ENCODE measurements at places on chromosomes 11 and 22. TPM values are rescaled to one million over a fixed set of nuclear protein-coding genes. Genes with fewer than 3 reads are reported as not detected.

- no peak overlapping the region for H3K27ac ChIP-seq
- no peak overlapping the region for H3K4me3 ChIP-seq
- no peaks in the 10 kb centered on the region for H3K36me3 ChIP-seq
- DNase-seq = no peak
Measured at GRCh38 chr22:30144391-30144790, 64.1 kb downstream of the HORMAD2 start.

PLAAT4 gene
- polyA plus RNA-seq = 4.3 TPM

LAYN gene
- polyA plus RNA-seq = 6.3 TPM

GRCh38 chr11:73189723-73190556 is 28.1 kb upstream of the P2RY2 start:
- no peaks in the 10 kb centered on the region for H3K27me3 ChIP-seq
- H3K4me3 ChIP-seq = no peak overlapping the region
- no peak for DNase-seq
- H3K27ac ChIP-seq = no peak overlapping the region

OR8B4 gene
- not detected for polyA plus RNA-seq

MAPK8IP1 gene
- polyA plus RNA-seq = 0.82 TPM

- no peak overlapping the region for H3K27ac ChIP-seq
- H3K4me1 ChIP-seq = no peaks in the 10 kb centered on the region
- no peak overlapping the region for H3K4me3 ChIP-seq
- H3K36me3 ChIP-seq = no peaks in the 10 kb centered on the region
Measured at GRCh38 chr11:65903068-65903481, 2.9 kb upstream of the FOSL1 start.
